ENCODE measurements at places on chromosomes 4 and X.

GRCh38 chr4:28464823-28465222 lies 1604.2 kb downstream of the STIM2 start:
- no peak for DNase-seq

GRCh38 chr4:56619160-56619559 lies 61.9 kb downstream of the HOPX start:
- DNase-seq: no peak

GRCh38 chr4:80182237-80182866 lies 15.0 kb upstream of the PRDM8 start:
- DNase-seq: no peak

- no peak for DNase-seq
Observed at GRCh38 chr4:76203541-76203940, 10.1 kb downstream of the SCARB2 start.

DNA sequence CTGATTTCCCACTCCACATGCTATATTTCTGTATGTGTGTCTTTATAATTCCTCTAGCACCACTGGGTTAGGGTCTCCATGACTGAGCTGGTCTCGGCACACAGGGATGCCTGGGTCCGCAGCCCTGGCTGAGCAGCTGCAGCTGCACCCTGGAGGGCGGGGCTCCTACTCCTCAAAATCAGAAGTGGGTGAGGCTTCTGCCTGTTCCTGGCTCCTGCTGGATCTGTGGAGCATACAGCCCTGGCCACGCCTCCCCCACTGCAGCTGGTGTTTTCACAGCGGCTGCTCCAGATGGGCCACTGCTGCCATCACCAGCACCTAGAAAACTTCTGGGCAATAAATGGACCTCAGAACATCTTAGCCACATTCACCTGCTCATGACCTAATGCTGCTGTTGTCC lies 30.9 kb downstream of the SPCS3 start:
- no peak for DNase-seq

DNA sequence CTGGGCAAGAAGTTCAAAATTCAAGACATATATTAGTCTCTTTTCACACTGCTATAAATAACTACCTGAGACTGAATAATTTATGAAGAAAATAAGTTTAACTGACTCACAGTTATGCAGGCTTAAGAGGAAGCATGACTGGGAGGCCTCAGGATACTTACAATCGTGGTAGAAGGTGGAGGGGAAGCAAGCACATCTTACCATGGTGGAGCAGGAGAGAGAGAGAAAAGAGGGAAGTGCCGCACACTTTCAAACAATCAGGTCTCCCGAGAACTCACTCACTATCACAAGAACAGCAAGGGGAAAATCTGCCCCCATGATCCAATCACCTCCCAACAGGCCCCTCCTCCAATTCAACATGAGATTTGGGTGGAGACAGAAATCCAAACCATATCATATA lies 273.3 kb upstream of the RASGEF1B start:
- no peak for DNase-seq

DNA sequence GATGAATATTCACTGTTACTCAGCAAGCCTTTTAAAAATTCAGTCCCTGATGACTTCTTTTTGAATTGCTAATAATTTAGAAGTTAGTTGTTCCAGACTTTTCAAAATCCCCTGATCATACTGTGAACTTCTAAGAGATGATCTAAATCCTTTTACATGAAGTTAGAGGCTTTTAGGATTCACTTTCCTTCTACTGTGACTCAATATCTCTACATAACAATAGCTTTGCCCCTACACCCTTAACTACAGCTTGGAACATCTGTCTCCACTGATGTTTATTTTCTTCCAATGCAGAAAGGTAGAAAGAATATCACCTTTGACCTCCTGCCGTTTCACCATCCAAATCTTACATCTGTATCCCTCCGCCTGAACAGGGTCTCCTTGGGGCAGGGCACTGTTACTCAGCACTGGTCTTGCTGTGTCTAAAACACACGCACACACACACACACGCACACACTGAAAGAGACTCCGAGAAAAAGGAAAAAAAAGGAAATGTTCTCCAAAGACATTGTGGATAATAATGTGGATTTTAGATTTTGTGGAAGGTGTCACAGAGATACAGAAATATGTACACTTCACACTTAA lies 111.6 kb upstream of the GPRIN3 start:
- no peak for DNase-seq

DNA sequence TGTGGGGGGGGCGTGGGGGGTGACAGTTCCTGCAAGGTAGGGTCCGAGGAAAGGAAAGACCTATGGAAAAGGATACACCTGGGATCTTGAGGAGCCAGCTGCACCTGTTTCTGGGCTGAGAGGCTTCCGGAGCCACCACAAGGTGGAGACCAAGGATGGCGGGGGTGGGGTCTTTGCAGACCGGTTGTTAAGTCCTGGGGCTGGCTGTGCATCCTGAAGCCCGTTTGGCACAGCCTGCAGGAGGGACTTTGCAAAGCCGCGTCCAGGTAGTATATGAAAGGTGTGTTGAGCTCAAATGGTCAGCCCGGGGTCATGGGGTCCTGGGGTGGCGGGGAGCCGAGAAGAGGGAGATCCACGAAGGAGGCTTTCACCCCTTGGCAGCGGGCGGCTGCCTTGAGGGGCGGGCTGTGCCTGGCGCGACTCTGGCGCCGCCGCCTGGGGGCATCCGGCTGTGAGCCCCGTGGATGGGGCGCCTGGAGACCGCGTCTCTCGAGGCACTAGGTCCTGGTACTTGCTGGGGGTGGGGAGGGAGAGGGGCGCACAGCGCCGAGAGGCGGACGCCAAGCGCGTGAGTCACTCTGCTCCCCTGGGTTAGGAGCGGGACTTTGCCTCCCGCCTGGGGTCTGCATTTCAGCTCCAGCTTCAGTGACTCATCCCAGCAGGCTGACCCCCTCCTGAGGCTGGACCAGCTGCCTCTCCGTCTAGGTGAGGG lies 58.2 kb upstream of the DYNLT3 start:
- no peak for DNase-seq

GRCh38 chr4:158459085-158459820 lies 62.4 kb upstream of the RXFP1 start:
- DNase-seq: no peak

GRCh38 chrX:17520016-17520615 lies 145.1 kb downstream of the NHS start:
- no peak for DNase-seq

DNA sequence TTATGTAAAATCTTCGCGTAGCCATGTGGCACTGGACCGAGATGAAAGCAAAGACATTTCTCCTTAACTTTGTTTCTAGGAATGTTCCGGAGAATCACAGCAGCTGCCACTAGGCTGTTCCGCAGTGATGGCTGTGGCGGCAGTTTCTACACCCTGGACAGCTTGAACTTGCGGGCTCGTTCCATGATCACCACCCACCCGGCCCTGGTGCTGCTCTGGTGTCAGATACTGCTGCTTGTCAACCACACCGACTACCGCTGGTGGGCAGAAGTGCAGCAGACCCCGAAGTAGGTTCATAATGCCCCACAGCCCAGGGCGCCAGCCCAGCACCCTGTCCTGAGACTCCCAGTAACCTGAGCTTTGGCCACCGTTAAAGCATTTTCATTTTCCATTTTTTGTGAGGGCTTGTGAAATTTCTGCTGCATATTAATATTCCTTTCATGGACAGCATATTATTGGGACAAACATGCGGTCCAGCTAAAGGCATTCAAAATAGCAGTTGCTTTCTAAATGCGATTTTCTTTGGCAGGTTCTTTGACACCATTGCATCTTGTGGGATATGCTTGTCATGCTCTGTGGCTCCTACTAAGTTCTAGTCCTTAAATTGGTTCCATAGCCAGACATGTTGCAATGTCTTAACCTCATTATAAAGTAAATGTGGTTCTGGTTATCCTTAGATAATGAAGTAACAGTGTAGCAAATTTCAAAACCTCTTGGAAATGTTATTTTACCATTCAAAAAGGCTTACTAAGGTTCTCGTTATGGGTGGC lies 49.1 kb upstream of the MSANTD1 start:
- no peak for DNase-seq

DNA sequence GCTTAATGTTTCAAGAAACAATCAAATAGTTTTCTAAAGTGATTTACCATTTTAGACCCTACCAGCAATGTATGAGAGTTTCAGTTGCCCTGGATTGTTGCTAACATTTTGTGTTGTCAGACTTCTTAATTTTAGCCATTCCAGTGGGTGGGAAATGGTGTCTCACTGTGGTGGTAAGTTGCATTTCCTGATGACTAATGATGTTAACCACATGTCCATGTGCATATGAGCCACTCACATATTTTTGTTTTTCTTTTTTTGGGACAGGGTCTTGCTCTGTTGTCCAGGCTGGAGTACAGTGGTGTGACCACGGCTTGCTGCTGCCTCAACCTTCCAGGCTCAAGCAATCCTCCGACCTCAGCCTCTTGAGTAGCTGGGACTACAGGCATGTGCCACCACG lies 48.3 kb downstream of the MED28 start:
- DNase-seq: no peak

DNA sequence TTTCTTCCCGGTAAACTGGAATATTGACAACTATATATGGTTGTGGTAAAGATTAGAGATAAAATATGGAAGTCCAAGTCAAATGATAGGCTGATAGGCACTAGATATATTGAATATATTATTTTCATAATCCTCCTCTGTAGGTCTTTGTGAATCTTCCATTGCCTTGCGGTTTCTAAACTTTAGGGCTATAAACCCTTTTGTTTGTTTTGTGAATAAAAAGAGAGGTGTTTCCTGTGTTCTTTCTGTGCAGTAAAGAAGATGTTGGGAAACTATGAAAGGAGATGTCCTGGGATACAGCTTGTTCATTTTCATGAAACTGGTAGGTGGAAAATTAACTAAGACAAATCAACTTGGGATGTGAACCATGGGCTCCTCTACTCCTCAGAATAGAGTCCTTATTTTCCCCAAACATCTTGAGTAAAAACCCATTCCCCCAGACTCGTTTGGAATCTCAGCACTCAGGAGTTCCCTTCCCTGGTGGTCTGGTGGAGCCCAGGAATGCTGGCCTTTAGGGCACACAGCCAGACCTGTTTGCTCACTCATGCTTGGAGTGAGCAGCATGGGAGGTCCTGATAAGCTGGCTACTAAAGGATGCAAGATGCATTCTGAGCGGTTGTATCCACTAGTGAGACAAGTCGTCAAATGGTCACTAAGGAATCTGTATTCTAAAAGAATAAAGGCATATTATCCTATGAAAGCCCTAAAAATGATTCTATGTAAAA lies 22.2 kb downstream of the PRDM8 start:
- DNase-seq: no peak

GRCh38 chr4:2666722-2667247 lies 89.4 kb downstream of the TNIP2 start:
- no peak for DNase-seq

DNA sequence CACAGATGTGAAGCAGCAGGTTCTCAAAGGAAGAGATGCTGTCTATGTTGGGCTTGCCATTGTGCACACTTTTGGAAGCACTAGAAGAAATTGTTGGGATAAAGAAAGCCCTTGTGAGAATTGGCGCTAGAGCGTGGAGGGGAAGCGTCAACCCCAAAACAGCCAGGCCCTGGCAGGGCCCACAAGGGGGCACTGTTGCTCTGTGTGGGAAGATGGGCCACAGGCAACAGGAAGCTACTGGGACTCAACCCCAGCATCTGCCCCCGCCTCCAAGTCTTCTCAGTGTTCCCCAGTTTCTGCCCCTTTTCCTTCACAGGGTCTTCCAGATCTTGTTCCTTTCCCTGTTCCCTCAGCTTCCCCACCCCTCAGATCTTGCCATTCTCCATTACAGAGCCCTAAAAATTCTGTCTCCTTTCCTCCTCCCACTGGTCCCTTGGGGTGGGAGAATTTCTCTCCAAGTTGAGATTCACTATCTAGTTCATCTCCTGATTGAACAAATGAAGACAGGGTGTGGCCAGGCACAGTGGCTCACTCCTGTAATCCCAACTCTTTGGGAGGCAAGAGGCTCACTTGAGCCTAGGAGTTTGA lies 85.5 kb downstream of the STARD8 start:
- DNase-seq: no peak

GRCh38 chr4:185567381-185568376 lies 32.4 kb upstream of the PDLIM3 start:
- peak; percentile 34 for DNase-seq

DNA sequence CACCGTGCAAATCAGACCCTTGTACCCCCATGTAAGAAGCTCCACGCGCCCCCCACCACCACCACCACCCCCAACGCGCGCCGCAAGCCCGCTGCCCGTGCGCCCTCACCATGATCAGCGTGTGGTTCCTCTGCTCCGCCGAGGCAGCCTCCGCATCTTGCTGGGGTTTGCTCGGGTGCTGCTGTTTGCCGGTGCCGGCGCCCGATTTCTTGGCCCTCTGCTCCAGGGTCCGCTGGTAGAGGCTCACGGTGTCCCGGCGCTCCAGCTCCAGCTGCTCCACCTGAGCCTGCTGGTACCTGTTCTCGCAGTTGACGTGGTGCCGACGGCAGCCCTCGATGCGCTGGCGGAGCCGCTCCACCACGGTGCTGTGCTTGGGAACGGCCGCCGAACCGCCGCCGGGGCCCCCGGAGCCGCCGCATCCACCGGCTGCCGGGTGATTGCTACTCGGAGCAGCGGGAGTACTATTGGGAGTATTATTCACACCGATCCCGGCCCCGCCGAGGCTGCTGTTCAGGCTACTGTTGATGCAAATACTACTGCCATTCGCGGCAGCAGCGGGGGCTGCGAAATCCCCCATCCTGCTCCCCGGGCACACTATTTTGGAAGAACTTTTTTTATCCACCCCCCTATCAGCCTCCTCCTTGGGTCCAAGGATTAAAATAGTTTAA lies 1.1 kb downstream of the MAML3 start:
- no peak for DNase-seq

DNA sequence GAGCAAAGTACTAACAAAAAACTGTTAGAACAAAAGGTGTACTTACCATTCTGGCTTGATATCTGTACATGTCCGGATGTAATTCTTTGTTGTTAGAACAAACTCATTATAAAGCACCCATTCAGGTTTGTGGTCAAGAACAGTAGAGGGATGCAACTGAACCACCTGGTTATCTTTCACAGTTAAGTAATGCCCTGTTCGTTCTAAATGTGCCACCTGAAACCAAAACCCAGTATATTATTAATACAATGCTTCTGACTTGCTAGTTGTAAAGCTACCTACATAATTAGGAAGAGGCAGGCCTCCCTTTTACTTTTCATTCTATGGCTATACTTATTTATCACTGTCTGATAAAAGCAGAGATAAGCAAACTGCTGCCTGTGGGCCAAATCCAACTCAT lies 54.8 kb downstream of the DHX15 start:
- no peak for DNase-seq

DNA sequence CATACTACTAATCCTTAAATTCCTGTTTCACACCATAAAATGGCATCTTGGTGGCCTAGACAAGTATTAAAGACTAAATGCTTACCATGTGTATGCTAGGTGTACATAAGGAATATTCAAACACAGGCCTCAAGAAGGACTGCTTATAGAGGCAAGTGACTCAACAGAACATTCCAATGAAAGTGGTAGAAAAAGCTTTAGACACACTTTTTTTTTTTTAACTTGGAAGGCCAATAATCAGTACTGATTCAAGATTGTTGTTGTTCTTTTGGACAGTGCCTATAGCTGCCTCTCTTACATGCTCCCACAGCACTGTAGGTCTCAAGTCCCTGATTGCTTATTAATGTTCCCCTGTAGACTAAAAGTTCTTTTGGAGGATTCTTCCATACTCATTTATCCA lies 77.6 kb downstream of the FBXL5 start:
- DNase-seq: no peak

- DNase-seq: no peak
Observed at GRCh38 chr4:114025176-114025777, 45.8 kb upstream of the ARSJ start.

- DNase-seq: no peak
Observed at GRCh38 chr4:100049872-100050271, 99.8 kb upstream of the H2AZ1 start.

- DNase-seq: no peak
Observed at GRCh38 chr4:48129307-48130014, 4.6 kb downstream of the TXK start.

GRCh38 chr4:163600727-163601126 lies 106.2 kb downstream of the TMA16 start:
- no peak for DNase-seq

Data from NCI-H1048 (cell line).